ENCODE measurements at places on chromosomes 12 and 14.
A peak's percentile ranks its signal among the peaks of the same experiment; 100 is the strongest.

- DNase-seq, result no peak
These were observed 16.4 kb downstream of the ANO6 start for GRCh38 chr12:45232146-45232755.

DNA sequence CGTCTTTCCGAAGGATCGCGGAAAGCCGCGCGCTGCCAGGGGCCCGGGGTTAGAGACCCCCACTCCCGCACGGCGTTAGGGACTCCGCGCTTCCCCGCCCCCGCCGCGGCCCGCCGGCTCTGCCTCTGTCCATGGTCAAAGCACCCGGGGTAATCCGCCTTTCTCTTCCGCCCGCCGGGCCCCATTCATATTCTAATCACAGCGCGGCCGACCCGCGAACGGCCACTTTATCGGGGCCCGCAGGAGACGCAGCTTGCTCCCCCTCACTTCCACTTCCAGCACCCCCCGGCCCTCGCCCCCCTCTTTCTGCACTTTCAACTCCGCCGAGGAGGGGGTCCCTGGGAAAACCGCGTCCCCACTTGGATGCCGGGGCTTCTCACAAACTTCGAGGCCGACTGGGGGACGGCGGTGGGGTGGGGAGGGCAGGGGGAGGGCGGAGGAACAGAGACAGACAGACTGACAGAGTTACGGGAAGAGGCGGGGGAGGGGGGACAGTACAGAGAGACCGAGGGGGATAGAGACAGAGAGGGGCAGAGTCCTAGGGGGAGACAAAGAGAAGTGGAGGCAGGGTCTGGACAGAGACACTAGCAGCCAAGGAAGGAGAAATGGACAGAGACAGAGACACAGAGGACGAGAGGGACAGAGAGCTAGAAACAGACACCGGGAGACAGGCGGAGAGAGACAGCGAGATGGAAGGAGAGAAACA, 1.1 kb upstream of the RFX4 start:
- peak; percentile 16 for DNase-seq

- DNase-seq, result no peak
These were observed 9.4 kb downstream of the PSMB5 start for GRCh38 chr14:23025151-23025814.

GRCh38 chr14:36818794-36819384, 157.2 kb downstream of the PAX9 start:
- peak; percentile 44 for DNase-seq

DNA sequence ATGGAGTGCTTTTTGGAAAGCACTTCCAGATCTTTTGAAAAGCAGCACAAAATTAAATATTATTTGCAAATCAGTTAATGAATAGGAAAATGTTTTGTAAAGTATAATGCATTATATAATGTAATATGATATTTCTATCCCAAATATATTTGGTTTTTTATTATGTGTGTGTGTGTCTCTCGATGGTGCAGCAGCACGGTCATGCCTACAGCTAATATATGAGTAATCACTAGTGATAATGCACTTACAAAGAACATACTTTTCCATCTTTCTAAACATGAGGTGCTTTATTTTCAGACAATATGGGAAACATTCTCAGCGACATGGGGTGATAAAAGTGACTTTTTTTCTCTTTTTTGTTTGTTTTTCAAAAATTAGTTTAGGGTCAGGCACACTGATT, 1.3 kb upstream of the EEA1 start:
- no peak for DNase-seq

GRCh38 chr14:61434311-61434710, 112.9 kb downstream of the PRKCH start:
- no peak for DNase-seq

DNA sequence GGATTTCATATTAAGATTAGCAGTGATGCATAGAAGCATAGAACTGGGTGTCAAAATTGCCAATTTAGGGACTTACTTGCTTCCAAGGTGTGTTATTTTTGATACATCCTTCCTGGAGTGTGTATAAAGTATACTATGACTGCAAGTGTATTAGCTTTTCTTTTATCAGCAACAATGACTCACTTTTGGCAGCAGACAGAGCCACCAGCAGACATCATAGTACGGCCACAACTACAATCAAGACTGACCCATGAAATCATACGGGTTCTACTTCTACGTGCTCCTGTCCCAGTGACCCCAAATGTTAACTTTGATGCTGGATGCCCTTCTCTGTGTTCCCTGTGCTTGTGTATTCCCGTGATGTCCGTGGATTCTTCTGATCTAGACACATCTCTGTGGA, 443.9 kb downstream of the TMEM132D start:
- DNase-seq, result no peak

GRCh38 chr14:49703965-49704364, 11.0 kb downstream of the KLHDC1 start:
- DNase-seq, result no peak

DNA sequence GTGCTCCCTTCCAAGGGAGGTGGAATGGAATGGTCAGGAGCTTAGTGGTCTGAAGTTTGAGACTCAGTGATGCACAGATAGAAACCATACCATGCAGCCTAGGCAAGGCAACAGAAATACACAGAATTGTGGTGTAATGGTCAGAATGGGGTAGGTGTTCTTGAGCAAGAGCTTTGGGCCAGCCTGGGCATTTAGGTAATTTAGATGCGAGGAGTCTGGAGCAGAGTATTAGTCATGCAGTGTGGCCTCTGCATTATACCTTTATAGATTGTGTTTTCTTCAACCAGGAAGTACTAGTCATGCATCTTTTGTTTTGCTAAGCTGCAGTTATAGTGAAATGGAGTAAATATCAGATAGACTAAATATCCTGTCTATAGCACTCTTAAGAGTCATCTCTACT, 118.3 kb downstream of the DAAM1 start:
- DNase-seq, result peak; percentile 45

DNA sequence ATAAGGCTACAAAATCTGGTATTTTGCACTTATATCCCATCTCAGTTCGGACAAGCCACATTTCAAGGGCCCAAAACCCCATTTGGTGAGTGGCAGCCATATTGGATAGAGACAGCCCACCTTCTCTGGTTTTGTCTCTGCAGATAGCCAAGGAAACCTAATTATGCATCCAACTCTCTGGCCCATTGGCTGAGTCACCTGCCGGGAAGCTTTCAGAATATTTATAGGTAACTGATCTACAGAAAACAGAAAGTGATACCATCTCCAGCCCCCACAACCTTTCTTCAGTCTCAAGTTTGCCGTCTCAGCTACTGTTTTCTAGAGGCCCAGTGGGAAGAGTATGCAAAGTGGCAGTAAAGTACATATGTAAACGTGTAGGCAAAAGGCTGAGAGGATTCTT, 33.7 kb upstream of the PPP1CC start:
- DNase-seq, result no peak

Data from fibroblast of skin of abdomen (primary cell).